ENCODE measurements at places on chromosomes 3 and 15.

GRCh38 chr15:41918506-41919126 is 24.8 kb upstream of the SPTBN5 start:
- DNase-seq, result no peak
- H3K4me1 ChIP-seq, result peaks cover 59% of the 10 kb centered on the region
- no peaks in the 10 kb centered on the region for H3K27me3 ChIP-seq
- H3K4me3 ChIP-seq, result no peak overlapping the region

DNA sequence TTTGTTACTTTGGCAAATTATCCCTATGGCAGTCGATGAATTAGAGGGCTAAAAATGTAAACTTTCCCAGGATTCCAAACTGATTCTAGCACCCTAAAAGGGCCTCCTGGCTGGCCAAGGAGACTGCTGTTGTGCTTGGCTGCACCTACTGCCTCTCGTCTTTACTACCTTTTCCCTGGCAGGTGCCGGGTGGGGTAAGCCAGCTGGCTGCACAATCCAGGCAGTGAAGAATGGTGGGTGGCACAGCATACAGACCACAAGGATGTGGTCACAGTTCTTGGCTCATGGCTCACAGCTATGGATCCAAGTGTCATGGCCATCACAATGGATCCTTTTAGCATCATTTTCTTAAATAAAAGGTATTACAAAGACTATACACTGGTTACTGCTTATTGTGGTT is 20.7 kb upstream of the SLC25A26 start:
- no peaks in the 10 kb centered on the region for H3K27me3 ChIP-seq
- H3K4me1 ChIP-seq, result no peaks in the 10 kb centered on the region
- no peak overlapping the region for H3K4me3 ChIP-seq
- DNase-seq, result no peak
- no peaks in the 10 kb centered on the region for H3K36me3 ChIP-seq
- no peak overlapping the region for H3K27ac ChIP-seq

DNA sequence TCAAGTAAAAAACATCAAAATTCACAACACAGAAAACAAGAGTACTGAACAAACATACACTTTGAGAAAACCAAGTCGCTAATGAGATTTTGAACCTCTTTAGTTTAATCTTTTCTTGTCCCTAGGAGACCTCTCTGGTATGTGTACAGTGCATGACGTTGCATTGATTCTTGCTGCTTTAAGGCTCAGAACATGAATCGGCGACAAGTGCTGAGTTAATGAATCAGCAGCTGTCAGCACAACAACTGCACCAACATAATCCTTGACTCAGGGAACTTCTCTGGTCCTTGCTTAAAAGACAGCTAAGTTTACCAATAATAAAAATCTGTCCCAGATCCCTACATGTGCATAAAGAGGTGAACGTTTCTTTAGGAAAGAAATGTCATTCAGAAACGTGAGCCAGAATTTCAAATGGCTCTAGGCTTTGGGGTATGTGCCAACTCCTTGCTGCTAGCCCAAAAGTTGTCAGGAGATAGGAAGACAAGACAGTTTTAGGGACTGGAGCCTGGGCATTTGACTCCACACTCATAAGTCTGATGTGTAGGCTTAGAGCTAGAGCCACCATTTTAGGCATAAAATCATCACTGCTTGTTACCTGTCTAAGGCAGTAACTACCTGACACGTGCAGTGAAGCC is 86.9 kb downstream of the IL5RA start:
- no peaks in the 10 kb centered on the region for H3K4me1 ChIP-seq
- H3K27ac ChIP-seq, result no peak overlapping the region
- H3K27me3 ChIP-seq, result no peaks in the 10 kb centered on the region
- H3K36me3 ChIP-seq, result no peaks in the 10 kb centered on the region
- no peak for DNase-seq

- peak overlapping the region; percentile 54 for H3K27ac ChIP-seq
- no peaks in the 10 kb centered on the region for H3K4me1 ChIP-seq
- H3K4me3 ChIP-seq, result no peak overlapping the region
- no peaks in the 10 kb centered on the region for H3K36me3 ChIP-seq
Measured at GRCh38 chr3:20683910-20684309, 497.9 kb upstream of the SGO1 start.

DNA sequence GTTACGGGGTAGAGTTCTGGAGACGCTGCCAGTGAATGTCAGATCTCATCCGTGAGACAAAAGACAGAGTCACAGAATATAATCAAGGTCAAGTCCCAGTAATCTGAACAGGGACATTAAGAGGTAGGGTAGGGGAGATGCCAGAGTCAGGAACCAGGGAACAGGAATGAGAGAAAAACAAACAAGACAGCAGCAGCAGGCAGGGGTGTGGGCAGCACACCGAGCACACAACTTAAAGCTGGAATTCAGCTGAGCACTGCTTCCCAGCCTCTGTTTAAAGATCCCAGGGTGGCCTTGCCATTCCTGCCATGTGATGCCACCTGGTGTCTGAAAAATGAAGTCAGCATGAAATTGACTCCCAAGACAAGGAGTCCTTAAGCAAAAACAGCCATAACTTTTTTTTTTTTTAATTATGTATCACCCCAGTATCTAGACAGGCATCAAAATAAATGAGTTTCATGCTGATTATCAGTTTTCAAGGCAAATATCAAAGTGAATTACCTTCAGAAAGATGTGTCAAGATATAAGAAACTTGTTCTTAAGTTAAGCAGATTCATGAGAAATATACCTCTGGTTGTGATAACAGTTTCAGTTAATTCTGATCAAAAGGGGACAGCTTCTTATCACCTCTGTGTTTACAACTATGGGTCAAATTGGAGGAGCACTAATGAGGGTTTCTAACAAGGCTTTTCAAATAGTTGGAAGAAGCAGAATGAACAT is 203.7 kb downstream of the SLC9A9 start:
- no peaks in the 10 kb centered on the region for H3K27me3 ChIP-seq
- H3K4me3 ChIP-seq, result no peak overlapping the region
- no peak overlapping the region for H3K27ac ChIP-seq
- no peaks in the 10 kb centered on the region for H3K36me3 ChIP-seq
- no peak for DNase-seq
